ENCODE measurements at places on chromosomes 6 and 20.

GRCh38 chr20:34047010-34047687, 53.4 kb downstream of the RALY start:
- no peak for DNase-seq

- no peak for DNase-seq
These were observed 33.0 kb upstream of the HFE start for GRCh38 chr6:26053992-26054780.

DNA sequence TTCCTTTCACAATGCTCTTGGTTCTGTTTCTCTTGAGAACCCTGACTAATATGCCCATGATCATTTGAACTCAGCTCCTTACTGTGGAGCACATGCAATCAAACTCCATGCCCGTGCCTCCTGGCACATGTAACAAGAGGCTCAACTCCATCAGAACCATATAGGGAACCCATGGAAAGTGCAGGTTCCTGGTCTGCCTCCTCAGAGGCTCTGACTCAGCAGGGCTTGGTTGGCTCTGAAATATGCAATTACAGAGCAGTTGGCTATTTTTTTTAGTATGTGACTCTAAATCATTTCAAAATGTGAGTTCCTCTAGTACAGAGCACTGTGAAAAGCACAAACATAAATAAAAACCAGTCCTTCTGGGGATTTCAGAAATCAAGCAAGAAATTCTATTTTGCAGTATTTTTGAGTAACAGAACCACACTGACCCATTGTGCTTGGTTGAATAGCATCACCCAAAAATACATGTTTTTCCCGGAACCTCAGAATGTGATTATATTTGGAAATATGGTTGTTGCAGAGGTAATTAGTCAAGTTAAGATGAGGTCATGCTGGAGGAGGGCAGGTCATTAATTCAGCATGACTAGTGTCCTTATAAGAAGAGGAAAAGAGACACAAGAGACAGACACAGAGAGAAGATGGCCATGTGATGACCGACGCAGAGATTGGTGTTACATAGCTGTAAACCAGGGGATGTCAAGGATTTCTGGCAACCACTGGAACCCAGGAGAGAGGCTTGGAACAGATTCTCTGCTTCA, 13.2 kb upstream of the MAP3K4 start:
- peak; percentile 7 for DNase-seq

- DNase-seq, result no peak
These were observed 122.0 kb downstream of the DNAH8 start for GRCh38 chr6:38837101-38837500.

DNA sequence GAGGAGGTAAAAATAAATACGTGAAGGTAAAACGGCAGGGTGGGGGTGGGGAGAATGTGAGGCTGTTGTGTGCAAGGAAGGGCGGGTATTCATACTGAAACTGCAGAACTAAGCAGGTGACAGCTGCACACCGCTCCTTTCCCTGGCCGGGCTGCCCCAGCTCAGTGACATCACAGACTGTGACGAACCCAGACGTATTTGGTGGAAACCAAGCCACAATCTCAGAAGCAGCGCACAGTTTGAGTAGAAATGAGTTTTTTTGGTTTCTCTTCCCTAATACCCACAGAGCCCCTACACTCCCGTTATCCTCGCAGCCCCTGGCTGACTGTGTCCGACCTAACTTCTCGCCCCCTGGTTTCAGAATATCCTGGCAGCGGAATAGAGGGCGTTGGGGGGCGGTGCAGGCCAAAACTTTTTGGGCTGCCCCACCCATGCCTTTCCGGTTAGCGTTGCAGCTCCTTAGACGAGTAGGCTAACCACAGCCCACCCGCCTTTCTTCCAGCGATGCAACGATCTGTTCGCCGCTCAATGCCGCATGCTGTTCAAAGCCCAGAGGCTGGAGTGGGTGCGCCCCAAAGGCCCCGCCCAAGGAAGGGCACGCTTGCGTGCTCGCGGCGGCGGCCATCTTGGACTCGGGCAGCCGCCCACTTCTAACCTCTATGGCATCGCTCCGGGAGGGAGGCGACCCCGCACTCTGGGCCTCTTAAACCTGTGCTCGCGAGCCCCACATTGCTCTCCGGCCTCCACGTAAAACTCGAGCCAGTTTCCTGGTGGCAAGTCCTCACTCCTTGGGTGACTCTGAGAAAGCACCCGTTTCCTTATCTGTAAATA, 9.1 kb downstream of the BAK1 start:
- DNase-seq, result peak; percentile 62

GRCh38 chr6:127496471-127496870, 22.7 kb downstream of the MTCL3 start:
- no peak for DNase-seq

DNA sequence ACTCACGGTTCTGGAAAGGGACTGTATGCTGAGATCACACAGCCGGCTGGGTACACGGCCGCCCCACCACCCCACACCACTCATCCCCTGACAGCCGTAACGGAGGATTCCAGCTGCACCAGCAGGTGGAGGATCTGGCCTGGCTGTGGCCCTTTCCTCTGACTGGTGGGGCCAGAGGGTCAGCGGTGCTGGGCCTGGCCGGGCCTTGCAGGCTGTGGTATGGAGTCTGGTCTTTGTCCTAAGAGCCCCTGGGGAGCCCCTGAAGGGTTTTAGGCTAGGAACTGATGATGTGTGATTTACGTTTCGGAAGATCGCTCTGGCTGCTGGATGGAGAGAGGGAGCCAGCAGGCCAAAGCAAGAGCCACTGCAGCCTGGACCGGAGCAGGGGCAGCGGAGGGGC, 26.6 kb downstream of the NOL4L start:
- DNase-seq, result no peak

DNA sequence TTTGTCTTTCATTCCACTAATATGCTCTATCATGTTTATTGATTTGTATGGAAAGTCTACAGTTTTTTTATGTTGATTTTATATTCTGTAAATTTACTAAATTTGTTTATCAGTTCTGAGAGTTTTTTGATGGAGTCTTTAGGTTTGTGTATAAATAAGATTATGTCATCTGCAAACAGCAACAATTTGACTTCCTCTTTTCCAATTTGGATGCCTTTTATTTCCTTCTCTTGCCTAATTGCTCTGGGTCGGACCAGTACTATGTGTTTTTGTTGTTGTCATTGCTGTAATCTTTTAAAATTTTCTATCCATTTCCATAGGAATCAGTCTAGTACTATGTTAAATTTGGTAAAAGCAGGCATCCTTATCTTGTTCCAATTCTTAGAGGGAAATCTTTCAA, 31.5 kb upstream of the POLR1H start:
- no peak for DNase-seq

DNA sequence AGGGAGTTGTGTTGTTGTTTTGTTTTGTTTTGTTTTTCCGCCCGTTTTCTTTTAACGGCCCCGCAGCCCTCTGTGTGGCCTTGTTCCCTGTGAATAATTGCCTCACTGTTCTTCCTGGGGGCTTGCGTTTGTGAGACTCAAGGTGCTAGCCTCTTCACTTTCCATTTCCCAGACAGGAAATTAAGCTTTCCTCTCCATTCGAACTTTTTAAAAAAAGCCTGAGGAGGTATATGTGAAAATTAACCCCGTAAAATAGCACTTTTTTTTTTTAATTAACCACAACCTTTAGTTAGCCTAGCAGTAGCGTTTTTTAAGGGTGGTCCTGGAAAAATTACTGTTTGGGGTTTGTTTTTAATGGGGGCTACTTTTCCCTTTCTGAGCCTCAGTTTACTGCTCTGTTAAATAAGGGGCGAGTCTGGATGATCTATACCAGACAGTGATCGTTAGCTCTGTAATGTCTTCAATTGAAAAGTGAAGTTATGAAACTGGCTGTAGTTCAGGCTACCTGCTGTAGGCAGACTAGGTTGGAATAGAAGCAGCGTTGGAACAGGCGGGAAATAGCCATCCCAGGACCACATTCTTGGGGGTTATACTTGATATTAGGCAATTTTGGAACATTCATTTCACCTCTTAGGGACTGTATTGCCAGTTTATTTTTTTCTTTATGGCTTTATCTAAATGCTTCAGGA, 1.7 kb downstream of the STX16 start:
- no peak for DNase-seq

- DNase-seq, result peak; percentile 21
These were observed 133.4 kb upstream of the CDH4 start for GRCh38 chr20:61118429-61119224.

DNA sequence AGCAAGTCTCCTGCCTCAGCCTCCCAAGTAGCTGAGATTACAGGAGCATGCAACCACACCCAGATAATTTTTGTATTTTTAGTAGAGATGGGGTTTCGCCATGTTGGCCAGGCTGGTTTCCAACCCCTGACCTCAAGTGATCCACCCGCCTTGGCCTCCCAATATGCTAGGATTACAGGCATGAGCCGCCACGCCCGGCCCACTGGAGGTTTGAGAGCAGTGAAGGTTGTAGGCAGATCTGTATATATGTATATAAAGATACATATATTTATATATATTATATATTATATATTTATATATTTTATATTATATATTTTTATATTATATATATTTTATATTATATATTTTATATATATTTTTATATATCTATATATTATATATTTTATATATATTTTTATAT, 38.2 kb upstream of the TTPAL start:
- DNase-seq, result no peak

DNA sequence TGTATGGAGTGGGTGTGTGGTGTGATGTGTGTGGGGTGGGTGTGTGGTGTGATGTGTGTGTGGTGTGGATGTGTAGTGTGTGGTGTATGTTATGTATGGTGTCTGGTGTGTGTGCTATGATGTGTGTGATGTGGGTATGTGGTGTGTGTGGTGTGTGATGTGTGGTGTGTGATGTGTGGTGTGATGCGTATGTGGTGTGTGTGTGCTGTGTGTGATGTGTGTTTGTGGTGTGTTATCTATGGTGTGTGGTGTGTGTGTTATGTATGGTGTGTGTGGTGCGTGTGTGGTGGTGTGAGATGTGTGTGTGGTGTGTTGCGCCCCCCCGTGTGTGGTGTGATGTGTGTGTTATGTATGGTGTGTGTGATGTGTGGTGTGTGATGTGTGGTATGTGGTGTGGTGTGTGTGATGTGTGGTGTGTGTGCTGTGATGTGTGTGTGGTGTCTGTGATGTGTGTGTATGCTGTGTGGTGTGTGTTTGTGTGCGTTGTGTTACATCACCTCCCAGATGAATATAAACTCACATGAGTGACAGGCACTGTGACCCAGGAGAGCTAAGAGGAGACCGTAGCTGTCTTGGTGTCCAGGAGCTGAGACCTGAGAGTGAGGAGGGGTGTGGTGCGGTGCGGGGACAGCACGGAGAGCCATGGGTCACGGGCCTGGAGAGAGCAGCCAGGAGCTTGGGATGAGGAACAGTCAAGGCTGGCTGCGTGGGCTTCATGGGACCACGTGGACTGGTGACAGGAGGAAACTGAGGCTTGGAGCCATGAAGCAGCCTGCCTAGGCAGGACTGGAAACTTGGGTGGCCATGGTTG, 8.8 kb downstream of the DLGAP4 start:
- DNase-seq, result no peak

DNA sequence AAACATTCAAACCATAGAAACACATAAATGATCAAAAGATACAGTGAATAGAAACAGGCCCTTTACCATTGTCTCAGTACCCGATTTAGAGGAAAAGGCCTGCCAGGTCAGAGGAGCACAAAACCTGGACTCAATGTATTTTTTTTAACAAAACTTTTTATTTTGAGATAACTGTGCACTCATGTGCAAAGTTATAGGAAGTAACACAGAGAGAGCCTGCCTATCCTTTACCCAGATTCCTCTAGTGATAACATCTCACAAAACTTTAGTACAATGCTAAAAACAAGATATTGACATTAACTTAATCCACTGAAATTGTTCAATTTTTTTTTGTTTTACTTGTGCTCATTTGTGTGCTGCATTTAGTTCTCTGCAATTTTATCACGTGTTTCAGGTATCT, 36.8 kb upstream of the SAMD3 start:
- DNase-seq, result no peak

Measured in brain microvascular endothelial cell (primary cell).